ENCODE measurements at places on chromosomes 5 and 9. TPM values are rescaled to one million over a fixed set of nuclear protein-coding genes. Genes with fewer than 3 reads are reported as not detected.
A peak's percentile ranks its signal among the peaks of the same experiment; 100 is the strongest.

The SMIM23 gene
- not detected for total RNA-seq

The ANXA2R gene
- 1.7 TPM for total RNA-seq

The TTC16 gene
- 0.35 TPM for total RNA-seq

The SLC1A1 gene
- total RNA-seq = 1.7 TPM

The GDA gene
- total RNA-seq = 26.7 TPM

GRCh38 chr5:76099756-76100155 lies 16.6 kb downstream of the SV2C start:
- H3K36me3 ChIP-seq = no peaks in the 10 kb centered on the region
- no peaks in the 10 kb centered on the region for H3K27me3 ChIP-seq
- H3K4me1 ChIP-seq = no peaks in the 10 kb centered on the region
- no peak overlapping the region for H3K27ac ChIP-seq

DNA sequence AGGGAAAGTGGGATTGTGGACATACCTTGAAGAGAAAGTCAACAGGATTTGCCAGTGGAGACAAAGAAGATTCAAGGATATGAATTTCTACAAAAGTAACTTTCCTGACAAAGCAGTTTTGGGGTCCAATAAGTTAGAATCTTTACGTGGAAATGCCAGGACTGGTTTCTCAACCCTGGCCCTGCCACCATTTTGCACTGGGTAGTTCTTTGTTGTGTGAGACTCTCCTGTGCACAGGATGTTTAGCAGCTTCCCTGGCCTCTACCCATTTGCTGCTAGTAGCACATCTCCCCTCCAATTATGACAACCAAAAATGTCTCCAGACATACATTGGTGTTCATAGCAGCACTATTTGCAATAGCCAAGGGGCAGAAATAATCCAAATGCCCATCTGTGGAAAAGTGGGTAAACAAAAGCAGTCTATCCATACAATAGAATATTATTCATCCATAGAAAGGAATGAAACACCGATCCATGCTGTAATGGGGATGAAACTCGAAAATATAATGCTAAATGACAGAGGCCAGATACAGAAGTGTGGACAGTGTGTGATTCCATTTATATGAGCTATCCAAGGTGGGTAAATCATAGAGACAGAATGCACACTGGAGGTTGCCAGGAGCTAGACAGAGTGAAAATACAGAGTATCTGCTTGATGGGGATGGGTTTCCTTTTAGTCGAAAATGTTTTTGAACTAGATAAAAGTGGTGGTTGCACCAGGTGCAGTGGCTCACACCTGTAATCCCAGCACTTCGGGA lies 91.4 kb downstream of the NSUN2 start:
- no peak for DNase-seq
- no peak overlapping the region for H3K4me3 ChIP-seq
- H3K27ac ChIP-seq = no peak overlapping the region
- peaks cover 7% of the 10 kb centered on the region for H3K4me1 ChIP-seq
- no peaks in the 10 kb centered on the region for H3K27me3 ChIP-seq

GRCh38 chr5:180390441-180391190 lies 37.5 kb upstream of the GFPT2 start:
- no peak overlapping the region for H3K4me3 ChIP-seq
- no peaks in the 10 kb centered on the region for H3K36me3 ChIP-seq
- no peaks in the 10 kb centered on the region for H3K27me3 ChIP-seq
- no peak for DNase-seq
- no peaks in the 10 kb centered on the region for H3K4me1 ChIP-seq

DNA sequence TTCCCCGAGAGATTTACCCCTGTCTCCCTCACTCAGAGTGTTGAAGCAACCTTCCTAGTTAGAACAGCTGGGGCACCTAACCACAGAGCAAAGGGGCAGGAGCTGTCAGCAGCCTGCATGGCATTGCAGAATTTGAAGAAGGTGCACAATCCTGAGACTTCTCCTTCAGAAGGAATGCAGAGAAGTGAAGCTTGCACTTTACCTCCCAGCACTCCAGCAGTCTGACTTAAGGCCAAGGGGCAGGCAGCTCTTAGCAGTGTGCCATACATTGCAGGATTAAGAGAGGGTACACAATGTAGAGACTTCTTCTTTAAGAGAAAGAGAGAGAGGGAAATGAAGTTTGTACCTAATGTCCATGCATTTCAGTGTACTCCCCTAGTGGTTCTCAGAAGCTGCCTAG lies 236.0 kb upstream of the FBXL7 start:
- H3K27ac ChIP-seq = no peak overlapping the region
- H3K36me3 ChIP-seq = no peaks in the 10 kb centered on the region
- H3K4me3 ChIP-seq = no peak overlapping the region
- no peaks in the 10 kb centered on the region for H3K27me3 ChIP-seq
- no peak for DNase-seq

- no peak for DNase-seq
- no peaks in the 10 kb centered on the region for H3K27me3 ChIP-seq
- H3K4me3 ChIP-seq = no peak overlapping the region
- no peaks in the 10 kb centered on the region for H3K4me1 ChIP-seq
- no peak overlapping the region for H3K27ac ChIP-seq
Measured at GRCh38 chr5:117741655-117742206, 1167.1 kb upstream of the SEMA6A start.

GRCh38 chr9:127955294-127956015 lies 17.8 kb upstream of the DPM2 start:
- no peak overlapping the region for H3K4me3 ChIP-seq
- H3K27me3 ChIP-seq = no peaks in the 10 kb centered on the region
- no peak for DNase-seq
- no peaks in the 10 kb centered on the region for H3K36me3 ChIP-seq
- H3K27ac ChIP-seq = no peak overlapping the region

DNA sequence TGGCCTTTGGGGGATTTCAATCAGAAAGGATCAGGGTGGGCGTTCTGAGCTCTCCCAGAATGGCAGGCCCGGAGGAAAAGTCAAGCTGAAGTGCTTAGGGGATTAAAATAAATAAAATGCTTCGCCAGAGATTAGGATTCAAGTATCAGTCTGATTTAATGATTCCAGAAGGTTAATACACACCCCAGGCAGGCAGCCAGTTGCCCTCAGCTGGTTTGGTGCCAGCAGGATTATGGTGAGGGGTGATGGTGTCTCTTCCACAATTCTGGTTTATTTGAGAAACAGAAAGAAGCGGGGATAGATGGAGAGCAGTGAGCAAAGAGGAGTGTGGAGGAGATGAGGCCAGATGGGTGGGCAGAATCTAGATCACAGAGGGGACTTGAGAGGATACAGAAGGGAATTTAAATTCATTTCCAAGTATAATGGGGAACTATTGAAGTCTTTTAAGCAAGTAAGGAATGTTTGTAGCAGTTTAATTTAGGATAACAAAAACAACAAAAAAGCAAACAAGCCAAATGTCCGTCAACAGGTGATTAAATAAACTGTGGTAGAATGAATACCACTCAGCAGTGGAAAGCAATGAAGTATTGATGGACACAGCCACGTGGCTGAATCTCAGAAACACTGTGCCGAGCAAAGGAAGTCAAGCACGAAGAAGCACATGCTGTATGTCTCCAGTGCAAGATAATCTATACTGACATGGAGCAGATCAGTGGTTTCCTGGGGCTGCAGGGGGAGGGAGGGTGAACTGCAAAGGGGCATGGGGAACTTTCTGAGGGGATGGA lies 297.7 kb downstream of the MSX2 start:
- no peaks in the 10 kb centered on the region for H3K36me3 ChIP-seq
- H3K27ac ChIP-seq = no peak overlapping the region
- no peak overlapping the region for H3K4me3 ChIP-seq
- no peak for DNase-seq
- H3K4me1 ChIP-seq = no peaks in the 10 kb centered on the region
- H3K27me3 ChIP-seq = no peaks in the 10 kb centered on the region

GRCh38 chr5:54217826-54218503 lies 92.4 kb downstream of the ARL15 start:
- H3K27ac ChIP-seq = no peak overlapping the region
- no peaks in the 10 kb centered on the region for H3K4me1 ChIP-seq
- H3K36me3 ChIP-seq = no peaks in the 10 kb centered on the region
- no peaks in the 10 kb centered on the region for H3K27me3 ChIP-seq

DNA sequence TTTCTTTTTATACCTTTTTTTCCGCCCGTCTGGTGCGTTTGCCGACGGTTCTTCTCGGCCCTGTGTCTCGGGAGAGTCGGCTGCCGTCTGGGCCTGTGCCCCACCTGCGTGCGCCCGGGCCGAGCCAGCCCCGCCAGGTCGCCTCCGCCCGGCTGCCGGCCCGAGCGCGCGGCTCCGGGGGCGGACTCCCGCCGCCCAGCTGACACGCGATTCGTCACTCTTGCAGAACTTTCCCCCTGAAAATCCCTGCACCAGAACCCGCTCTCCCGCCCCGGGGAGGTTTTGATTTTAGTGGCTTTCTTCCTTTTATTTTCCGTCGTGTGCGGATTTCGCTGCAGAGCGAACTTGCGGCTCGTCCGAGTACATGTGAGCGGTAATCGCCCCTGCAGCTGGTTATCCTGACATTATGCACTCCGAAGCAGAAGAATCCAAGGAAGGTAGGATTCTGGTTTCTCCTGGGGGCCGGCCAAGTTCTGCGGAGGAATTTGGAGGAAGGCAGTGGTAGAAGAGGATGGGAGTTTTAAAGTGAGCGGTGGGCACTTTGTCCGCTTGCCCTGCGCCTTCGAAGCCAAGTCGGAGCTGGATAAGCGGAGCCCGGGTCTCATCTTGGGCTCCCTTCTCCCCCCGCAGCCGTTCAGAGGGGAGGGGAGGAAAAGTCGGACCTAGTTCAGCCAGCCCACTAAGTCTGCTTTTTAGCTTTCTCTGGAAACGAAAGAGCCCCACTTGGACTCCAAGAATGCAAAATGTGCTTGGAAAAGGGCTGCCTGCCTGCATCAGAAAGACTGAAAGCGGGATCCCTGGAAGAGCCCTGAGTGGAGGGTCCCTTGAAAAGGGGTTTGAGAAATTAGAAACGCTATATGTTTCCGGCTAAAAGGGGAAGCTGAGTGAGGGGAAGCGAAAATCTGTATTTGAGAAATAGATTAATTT lies at the start of gene TNFAIP8:
TNFAIP8 (plus strand) TSS at position 335 of the 927 bp plus-strand sequence; CDS start at position 407, 72 bp downstream.
- H3K36me3 ChIP-seq = no peaks in the 10 kb centered on the region
- no peak within 1 kb of the TSS for H3K27ac ChIP-seq
- peaks cover 2% of the 10 kb centered on the region for H3K4me1 ChIP-seq
- peak; percentile 33 for DNase-seq
- peak within 1 kb of the TSS; percentile 66 for H3K4me3 ChIP-seq

GRCh38 chr5:76617675-76618074 lies 5.5 kb downstream of the F2RL2 start:
- no peaks in the 10 kb centered on the region for H3K27me3 ChIP-seq
- no peak overlapping the region for H3K27ac ChIP-seq
- no peaks in the 10 kb centered on the region for H3K4me1 ChIP-seq
- no peaks in the 10 kb centered on the region for H3K36me3 ChIP-seq

DNA sequence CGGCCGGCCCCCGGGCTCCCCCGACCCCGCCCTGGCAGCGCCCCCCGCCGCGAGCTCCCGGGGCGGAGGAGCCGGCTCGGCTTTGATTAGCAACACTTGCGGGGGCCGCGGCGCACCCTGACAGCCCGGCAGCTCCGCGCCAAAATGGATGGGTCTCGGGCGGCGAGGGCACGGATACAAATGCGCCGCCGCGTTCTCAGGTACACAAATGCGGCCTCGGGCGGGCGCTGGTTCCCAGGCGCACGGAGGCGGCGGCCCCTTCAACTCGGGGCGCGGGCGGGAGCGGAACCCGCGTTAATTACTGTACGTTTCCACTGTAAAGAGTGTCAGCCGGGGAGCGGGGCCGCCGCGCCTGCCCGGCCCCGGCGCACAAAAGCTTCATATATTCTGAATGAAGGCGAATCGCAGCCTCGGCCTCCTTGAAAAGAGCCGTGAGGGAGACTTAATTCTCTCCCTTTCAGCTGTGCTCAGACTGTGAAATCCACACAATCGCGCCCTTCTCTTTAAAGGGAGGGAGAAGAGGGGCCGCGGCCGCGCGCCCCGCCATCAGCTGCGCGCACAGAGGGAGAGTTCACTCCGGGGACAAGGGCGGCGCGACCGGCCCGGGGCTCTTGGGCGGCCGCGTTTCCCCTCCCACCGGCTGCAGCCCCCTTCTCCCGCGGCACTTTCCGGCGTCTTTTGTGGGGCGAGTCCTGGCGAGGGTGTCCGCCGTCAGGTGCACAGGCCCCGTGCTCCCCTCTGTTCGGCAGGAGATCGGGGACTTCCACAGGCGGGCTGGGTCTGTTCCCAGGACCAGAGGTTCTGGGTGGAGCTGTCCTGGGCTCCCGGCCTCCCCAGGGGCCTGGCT lies 27.0 kb downstream of the MSX2 start:
- no peaks in the 10 kb centered on the region for H3K4me1 ChIP-seq
- H3K27ac ChIP-seq = no peak overlapping the region
- H3K27me3 ChIP-seq = no peaks in the 10 kb centered on the region
- H3K4me3 ChIP-seq = peak overlapping the region; percentile 20

- H3K4me1 ChIP-seq = no peaks in the 10 kb centered on the region
- H3K27ac ChIP-seq = no peak overlapping the region
- no peak for DNase-seq
- no peaks in the 10 kb centered on the region for H3K36me3 ChIP-seq
Measured at GRCh38 chr9:37100741-37101140, 19.6 kb upstream of the ZCCHC7 start.

- no peaks in the 10 kb centered on the region for H3K4me1 ChIP-seq
- no peaks in the 10 kb centered on the region for H3K27me3 ChIP-seq
- H3K4me3 ChIP-seq = no peak within 1 kb of the TSS
- no peak within 1 kb of the TSS for H3K27ac ChIP-seq
- DNase-seq = no peak
Measured at GRCh38 chr9:127706836-127707241, at the start of gene CFAP157. Gene CFAP157, plus strand, starts transcription at chr9:127706988. Its CDS starts 44 bp downstream, at chr9:127707032.

GRCh38 chr5:134905246-134905996 lies 490 bp downstream of the PCBD2 start:
- peak overlapping the region; percentile 100 for H3K27ac ChIP-seq
- no peaks in the 10 kb centered on the region for H3K36me3 ChIP-seq
- peak overlapping the region; percentile 92 for H3K4me3 ChIP-seq
- peaks cover 2% of the 10 kb centered on the region for H3K4me1 ChIP-seq

DNA sequence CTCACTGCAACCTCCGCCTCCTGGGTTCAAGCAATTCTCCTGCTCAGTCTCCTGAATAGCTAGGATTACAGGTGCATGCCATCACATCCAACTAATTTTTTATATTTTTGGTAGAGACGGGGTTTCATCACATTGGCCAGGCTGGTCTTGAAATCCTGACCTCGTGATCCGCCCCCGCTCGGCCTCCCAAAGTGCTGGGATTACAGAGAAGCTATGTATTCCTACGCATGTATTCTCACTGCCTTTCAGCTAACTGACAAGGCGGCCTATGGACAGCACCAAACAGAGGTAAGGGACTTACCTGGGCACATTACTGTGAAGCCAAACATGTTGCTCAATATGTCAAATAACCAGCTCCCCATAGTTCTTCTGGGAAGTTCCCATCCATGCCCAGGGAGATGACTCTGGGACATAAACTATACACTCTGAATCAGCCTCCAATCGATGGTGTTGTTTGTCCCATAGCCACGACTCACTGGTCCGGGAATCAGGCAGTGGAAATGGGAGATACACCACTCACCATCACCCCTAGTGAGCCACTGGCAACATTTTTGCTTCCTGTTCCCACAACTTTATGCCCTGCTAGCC lies 114.6 kb downstream of the SYK start:
- no peak overlapping the region for H3K27ac ChIP-seq
- peaks cover 3% of the 10 kb centered on the region for H3K4me1 ChIP-seq
- H3K36me3 ChIP-seq = no peaks in the 10 kb centered on the region
- H3K27me3 ChIP-seq = no peaks in the 10 kb centered on the region
- DNase-seq = no peak

- H3K27ac ChIP-seq = peak overlapping the region; percentile 11
- H3K4me3 ChIP-seq = no peak overlapping the region
- no peaks in the 10 kb centered on the region for H3K36me3 ChIP-seq
Measured at GRCh38 chr5:150631326-150631701, 9.1 kb upstream of the SYNPO start.

- no peak for DNase-seq
- H3K4me1 ChIP-seq = no peaks in the 10 kb centered on the region
- H3K27ac ChIP-seq = no peak overlapping the region
- H3K4me3 ChIP-seq = no peak overlapping the region
- H3K36me3 ChIP-seq = no peaks in the 10 kb centered on the region
Measured at GRCh38 chr9:111743275-111743674, 51.5 kb downstream of the SHOC1 start.

Data from ovary (tissue), 10 donors.